Aorta (tissue), 5 donors: ENCODE measurements at places on chromosomes 2 and 18. TPM values are rescaled to one million over a fixed set of nuclear protein-coding genes. Genes with fewer than 3 reads are reported as not detected.

The NAT8 gene
- polyA plus RNA-seq = not detected

The ABCB11 gene
- polyA plus RNA-seq = not detected

The CCDC121 gene
- polyA plus RNA-seq = 4.5 TPM

The RNU2-63P gene
- not detected for polyA plus RNA-seq

The ST8SIA5 gene
- polyA plus RNA-seq = not detected

The EPB41L3 gene
- 34.4 TPM for polyA plus RNA-seq

The UGT1A10 gene
- 0.38 TPM for polyA plus RNA-seq

The SYT4 gene
- 0.31 TPM for polyA plus RNA-seq

The DPP10 gene
- polyA plus RNA-seq = not detected

The IL37 gene
- polyA plus RNA-seq = not detected

The INHA gene
- polyA plus RNA-seq = not detected

The CCDC178 gene
- polyA plus RNA-seq = not detected

The EVA1A gene
- 6.0 TPM for polyA plus RNA-seq

The LINC00305 gene
- polyA plus RNA-seq = not detected
